ENCODE measurements at places on chromosomes 1 and 21.

DNA sequence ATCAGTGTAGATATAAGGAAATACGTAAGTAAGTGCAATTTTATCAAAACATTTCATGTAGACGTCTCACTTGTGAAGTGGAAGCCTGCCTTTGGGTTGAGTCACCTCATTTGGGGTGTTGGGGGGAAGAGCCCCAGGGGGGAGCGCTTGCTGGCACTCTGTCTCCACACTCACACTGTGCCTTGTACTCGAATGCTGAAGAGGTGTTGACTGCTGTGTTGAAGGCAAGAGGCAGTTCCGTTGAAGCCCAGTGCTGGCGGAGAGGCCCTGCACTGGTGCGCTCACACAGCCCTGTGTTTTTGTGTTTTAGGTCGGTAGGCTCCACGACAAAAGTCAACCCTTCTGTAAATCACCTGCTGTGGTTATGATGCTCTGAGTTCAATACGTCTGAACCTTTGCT is 131.9 kb upstream of the COL6A1 start:
- no peak for DNase-seq

DNA sequence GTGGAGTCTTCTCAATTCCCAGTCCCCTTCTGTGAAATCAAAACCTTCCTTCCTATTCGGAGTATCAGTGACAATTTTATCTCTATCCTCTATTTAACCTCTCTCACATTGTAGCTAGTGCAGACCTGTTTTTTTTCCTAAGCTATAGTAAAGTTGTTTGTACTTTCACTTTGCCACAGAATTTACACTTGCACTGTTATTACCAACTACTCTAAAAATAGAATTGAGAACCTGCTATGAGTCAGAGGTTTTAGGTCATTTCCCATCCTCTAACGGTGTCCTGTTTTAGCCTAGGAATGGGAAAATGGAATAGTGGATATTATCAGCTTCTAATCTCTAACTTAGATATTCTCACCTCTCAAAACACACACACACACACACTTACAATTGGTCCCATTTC is 862.7 kb downstream of the NCAM2 start:
- DNase-seq, result no peak

DNA sequence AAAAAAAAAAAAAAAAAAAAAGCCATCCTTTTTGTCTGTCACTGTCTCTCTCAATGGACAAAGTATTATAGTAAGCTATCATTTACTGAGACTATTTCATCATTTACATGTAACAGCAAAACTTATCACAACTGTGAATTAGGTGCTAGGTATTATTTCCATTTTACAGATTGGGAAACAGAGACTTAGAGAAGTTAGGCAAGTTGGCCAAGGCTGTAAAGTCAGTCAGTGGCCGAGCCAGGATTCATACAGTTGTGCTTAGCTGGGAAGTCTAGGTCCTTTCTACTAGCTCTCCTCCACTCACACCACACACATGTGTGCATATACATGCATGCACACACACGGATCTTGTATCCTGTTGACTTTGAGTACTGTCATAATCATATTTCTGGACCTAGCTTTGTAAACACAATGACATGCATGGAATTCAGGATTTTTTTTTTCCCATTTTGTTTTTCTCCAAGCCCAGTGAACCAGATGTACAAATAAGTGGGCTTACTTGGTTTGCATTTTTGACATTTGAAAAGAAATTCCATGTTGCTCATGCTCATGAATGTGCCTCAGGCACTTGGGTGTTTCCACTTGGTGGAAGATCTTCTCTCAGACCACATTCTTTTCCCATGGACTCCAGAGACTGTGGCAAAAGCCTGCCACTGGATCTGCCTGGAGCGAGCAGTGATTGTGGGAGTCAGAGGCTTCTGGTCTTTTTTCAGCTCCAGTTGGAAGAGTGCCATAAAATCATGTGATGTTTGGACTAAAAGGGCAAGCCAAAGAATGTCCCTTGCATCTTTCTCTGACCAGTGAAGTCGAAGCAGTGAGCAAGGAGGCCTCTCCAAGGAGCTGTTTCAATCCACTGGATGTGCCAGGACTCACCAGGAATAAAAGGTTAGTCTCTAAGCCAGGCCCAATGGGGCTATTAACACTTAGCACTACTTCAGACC is 61.7 kb upstream of the DNAJC6 start:
- DNase-seq, result no peak

GRCh38 chr1:246417152-246417812 is 89.8 kb downstream of the SMYD3 start:
- no peak for DNase-seq

DNA sequence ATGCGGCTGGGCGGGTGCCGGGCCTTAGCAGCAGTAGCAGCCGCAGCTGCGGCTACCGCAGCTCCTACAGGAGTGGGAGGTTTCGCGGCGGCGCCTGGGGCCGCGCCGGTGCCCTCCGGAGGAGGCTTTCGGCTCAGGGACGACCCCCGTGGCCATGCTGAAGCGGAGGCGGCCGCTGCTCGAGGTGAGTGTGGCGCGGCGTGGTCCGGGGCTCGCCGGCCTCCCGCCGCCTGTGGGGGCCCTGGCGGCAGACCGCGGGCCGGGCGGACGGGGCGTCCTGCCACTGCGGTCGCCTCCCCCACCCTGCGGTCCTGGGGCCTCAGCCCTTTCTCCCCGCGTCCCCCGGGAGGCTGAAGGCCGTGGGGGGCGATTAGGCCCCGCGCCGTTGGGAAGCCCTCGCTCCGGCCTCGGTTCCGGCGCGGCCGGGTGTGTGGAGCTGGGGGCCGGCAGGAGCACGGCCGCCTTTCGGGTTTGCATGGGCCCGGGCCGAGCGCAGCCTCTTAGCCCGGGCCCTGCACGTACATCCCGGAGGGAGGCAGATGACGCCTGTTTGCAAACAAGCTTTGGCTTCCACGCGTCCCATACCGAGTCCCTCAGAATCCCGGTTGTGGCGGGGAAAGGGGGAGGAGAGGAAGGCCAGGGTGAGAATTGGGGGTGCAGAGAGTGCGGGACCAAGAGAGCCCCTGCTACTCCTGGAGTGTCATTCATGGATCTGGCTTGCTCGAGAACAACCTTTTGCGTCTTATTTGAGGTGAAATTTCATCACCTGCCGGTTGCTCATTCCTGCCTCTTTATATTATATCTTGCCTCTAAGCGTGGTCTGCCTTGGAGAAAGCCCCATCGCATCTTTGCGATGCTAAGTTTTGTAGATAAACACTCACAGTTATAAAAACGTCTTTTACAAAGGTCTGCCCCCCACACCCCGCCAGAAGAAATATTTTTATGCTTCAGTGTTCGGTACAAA is 613 bp downstream of the ZFYVE9 start:
- DNase-seq, result no peak

DNA sequence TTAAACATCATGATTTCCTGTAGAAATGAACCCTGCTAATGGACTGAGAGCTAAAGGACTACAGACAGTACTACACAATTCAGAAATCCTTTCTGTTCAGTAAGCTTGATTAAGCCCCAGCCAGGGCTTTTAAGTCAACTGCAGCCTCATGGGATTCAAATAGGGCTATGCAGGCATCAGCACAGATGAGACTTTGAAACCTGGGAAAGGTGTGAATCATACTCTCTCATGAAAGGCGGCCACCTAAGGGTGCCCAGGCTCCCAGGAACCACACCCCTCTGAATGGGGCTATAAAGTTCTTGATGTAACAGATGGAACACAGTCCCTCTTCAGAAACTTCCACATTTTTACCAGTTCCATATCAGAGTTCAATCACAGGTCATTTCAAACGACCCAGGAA is 7.6 kb downstream of the SIPA1L2 start:
- no peak for DNase-seq

- DNase-seq, result no peak
Measured at GRCh38 chr1:6414443-6414844, 5.3 kb downstream of the HES2 start.

DNA sequence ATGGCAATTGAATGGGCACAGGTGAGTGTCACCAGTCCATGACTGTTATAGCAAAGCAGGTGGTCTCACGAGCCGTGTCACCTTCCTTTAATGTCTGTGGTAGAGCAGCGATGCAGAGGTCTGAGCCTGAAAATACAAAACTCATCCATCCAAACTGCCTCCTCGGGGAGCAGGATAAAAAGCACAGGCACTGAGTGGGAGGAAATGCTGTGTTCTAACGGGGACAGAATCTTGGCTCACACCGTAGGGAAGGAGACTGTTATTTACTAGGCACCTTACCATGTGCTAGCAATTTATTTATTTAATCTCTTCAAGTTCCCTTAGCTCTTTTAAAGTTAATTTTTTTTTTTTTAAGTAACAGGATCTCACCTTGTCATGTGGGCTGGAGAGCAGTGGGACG is 1.2 kb downstream of the ASCL5 start:
- no peak for DNase-seq

DNA sequence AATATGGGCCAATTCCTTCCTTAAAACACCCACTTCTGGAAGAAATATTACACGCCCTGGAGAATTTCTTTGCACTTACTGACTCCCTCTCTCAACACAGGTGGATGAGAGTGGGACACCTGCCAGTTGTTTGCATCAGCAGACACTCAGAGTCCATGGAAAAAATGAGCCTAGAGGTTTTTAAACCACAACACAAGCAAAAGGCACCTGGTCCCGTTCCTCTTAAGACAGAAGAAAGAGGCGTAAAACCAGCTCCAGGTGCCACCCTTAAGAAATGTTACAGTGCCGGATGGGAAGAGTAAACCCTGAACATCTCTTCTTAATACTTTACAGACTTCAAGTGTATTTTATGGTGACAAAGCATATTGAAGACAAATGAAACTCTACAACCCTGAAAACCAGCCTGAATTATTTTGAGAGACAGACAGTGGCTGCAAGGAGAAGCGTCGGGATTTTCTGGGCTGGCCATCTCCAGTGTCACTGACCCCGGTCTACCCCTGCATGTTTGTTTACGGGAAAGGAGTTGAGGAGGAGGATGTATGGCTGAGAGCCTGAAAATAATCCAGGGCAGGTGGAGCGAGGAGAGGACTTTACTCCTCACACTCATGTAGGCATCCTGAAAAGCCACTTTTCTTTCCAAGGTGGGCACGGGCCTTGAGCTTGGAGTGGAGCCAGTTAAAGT is 7.8 kb upstream of the RIPK4 start:
- no peak for DNase-seq

All from activated CD4-positive, CD25-positive, alpha-beta regulatory T cell (primary cell).